Choroid plexus epithelial cell (primary cell): ENCODE measurements at places on chromosomes 11 and 22.

GRCh38 chr11:32137869-32138268 lies 47.0 kb downstream of the RCN1 start:
- no peak for DNase-seq

DNA sequence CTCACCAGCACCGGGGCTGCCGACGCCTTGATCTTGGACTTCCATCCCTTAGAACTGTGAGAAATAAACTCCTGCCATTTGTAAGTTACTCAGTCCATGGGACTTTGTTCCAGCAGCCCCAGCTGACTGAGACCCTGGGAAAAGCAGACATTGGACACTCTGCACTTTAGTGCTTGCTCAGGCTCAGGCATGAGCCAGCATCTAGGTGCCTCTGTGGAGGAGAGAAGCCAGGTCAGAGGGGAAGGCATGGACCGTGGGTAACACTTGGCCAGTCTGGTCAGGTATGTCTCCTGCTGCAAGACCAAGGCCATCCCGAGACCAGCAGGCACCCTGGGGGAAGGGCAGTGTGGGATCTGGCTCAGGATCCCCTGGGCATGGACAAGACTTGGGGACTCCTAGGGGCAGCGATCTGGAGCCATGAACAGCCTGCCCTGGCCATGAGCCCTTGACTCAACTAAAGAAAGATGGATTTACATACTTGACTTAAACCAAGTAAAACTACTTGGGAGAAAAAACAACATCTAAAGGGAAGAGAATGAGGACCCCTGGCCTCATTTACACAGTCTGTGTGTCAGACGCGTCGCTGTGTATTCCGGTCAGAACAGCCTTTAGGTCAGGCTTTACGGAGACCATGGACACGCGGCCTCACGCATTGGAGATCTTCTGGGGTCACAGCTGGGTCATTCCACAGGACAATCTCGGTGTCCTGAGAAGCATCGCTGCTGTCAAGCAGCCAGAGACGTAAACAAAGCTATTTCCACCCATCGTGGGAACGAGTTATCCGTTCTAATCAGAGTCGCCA lies 497.1 kb downstream of the BRD1 start:
- DNase-seq = no peak

DNA sequence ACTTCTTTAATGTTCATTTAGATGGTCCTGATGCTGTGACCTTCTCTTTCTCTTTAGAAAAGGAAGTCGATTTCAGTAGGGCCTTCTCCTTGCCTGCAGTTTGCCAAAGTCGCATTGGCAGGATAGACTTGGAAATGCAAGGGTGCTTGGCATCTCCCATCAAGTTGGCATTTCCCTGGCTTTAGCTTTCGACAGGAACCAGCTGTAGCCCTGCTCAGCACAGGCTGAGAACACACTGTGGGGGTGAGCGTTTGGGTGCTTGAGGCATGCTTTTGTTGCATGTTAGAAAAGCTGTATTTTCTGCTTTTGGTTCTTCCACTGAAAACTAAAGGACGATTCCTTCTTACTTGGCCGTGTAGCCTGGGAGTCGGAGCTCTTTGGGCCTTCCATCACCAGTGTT lies 37.7 kb downstream of the LDLRAD3 start:
- DNase-seq = no peak

- DNase-seq = no peak
Observed at GRCh38 chr11:68956142-68956541, 24.6 kb downstream of the MRGPRD start.

DNA sequence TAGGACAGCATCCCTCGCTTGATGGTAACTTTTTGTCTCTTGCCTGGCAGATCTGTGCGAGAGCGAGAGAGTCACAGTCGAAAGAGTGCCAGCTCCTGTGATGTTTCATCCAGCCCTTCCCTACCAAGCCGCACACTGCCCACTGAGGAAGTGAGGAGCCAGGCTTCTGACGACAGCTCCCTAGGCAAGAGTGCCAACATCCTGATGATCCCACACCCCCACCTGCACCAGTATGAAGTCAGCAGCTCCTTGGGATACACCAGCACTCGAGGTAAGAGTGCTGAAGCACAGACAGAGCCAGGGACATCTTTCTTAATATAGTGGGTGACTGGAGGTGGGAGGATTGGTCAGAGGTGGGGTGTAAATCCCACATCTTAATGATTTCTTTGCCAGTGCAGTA lies 61.1 kb downstream of the DEPDC5 start:
- DNase-seq = no peak

- DNase-seq = peak; percentile 19
Observed at GRCh38 chr11:123429336-123429735, 733 bp upstream of the GRAMD1B start.

DNA sequence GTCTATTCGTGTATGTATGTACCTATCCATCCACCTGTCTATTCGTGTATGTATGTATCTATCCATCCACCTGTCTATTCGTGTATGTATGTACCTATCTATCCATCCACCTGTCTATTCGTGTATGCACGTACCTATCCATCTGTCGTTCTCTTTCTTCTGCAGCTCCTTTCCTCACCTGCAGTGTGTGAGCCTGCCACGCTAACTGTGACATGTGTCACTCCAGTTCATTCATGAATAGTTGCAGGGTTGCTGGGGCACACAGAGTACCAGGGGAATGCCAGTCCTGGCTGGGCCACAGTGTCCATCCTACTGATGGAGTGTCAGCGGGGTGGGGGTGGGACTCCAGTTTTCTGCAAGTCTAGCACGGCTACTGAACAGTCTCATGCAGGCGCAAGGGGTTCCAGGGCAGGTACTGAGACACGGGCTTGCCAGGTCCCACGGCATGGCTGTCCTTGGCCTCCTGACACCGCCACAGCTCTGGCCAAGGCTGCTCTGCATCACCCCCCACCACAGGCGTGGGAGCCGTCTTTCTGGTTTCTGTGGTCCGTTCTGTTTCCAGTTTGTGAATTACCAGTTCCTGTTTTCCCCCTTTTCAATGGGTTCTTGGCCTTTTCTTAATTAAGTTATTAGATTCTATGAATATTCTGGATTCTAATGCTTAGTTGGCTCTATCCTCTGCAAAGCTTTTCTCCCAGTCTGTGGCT lies 88.8 kb upstream of the CLDN5 start:
- no peak for DNase-seq

GRCh38 chr22:24155627-24156140 lies 25.6 kb upstream of the SUSD2 start:
- peak; percentile 62 for DNase-seq

DNA sequence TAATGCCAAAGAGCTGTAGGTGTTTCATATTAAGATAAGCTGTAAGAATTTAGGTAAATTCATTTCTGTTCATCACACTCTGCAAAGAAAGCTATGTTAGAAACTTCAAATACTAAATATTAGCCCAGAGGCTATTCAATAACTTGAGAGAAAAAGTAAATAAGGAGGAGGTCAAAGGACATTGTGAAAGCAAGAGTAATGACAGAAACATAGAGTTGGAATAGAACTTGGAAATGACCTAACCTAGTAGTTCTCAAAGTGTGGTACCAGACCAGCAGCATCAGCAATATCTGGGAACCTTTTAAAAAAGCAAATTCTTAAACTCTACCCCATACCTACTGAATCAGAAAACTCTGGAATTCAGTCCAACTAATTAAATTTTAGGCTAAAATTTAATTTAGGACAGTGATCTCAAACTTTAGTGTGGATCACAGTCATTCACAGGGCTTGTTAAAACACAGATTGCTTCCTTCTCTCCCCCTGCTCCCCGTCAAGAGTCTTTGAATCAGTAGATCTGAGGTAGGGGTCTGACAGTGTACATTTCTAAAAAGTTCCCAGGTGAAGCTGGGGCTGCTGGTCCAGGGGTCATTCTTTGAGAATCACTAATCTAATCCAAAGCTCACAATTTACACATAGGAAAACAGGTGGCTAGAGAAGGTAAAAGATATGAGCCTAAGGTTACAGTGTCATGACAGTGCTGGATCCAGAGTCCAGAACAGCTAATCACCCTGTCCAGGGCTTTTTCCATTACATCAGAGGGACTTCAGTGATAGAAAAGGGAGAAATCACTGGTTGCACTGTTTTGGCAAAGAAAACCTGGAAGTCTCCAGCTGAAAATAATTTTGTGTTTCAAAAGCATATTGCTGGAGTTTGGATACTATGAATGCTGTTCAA lies 241.1 kb downstream of the SOX6 start:
- no peak for DNase-seq

- peak; percentile 79 for DNase-seq
Observed at GRCh38 chr22:41181349-41182241, 23.5 kb upstream of the L3MBTL2 start.
